HEK293T (cell line): ENCODE measurements at places on chromosomes 3 and 15.

DNA sequence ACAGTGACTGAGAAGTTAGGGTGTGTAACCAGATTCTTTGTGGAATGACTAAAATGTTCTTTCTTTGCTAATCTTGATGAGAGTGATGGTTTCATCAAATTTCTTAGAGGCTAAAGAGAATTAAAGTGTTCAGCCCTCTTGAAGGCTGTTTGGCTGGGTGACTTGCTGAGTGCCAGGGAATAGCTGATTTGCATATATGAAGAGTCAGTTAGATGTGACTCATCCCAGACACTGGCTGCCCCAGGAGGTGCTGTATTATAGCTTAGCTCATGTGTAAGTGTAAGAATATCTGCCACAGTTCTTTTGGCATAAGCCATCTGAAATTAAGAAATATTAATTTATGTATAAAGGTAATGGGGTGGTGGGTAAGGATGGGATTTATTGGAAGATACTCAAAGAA, 535.1 kb downstream of the NLGN1 start:
- DNase-seq, result no peak

GRCh38 chr15:25554640-25555039, 115.8 kb upstream of the UBE3A start:
- no peak for DNase-seq

DNA sequence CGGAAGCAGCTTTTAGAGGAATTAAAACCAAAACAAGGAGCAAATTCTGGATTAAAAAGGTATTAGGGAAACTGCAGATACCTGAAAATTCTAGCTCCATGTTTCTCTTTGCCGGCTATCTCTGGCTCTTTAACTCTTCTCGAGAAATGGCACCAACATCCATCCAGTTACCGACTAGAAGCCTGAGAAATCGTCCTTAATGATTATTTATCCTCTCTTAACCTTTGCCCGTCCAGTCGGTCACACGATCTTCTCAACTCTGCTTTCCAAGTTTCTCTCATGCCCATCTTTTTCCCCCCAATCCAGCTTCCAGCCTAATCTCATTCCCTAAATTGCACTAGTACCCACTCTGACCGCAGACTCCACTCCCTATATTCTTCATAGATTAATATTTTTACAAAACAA, 596 bp upstream of the SGO1 start:
- no peak for DNase-seq

DNA sequence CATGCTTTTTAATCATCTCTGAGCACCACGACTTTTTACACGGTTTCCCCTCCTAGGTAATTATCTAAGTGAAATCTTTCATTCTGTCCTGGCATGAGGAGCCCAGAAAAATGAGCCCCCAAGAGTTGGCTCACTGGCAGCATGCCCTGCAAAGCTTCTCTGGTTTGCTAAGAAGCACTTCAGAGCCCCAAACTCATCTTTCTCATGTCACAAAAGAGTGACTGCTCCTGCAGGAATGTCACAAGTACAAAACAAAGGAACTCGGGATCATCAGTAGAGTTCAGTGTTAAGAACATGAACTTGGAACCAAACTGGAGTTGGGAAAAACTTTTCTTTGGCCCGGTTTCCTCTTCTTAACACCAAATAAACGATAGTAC, 123.9 kb downstream of the FOXB1 start:
- no peak for DNase-seq

DNA sequence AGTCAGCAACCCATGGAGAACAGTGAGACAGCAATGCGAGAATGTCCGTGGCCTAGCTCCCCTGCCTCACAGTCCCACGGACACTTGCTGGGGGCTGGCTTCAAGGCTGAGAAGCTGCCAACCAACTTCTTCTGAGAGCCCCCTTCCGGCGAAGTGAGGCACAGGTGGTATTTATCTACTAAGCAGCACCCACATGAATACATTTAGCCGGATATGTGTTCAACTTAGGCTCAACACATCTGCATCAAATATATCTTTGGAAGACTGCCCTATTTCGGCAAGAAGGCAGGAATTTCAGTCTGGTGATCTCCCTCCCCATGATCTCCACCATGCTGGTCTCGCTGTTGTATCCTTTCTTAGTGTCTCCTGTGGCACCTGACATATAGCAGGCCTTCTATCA, 340.9 kb upstream of the NR2E3 start:
- DNase-seq, result no peak

- no peak for DNase-seq
These were observed 87.4 kb downstream of the ZIC4 start for GRCh38 chr3:147318900-147319299.

GRCh38 chr3:14404186-14404585, 1.8 kb downstream of the SLC6A6 start:
- no peak for DNase-seq

DNA sequence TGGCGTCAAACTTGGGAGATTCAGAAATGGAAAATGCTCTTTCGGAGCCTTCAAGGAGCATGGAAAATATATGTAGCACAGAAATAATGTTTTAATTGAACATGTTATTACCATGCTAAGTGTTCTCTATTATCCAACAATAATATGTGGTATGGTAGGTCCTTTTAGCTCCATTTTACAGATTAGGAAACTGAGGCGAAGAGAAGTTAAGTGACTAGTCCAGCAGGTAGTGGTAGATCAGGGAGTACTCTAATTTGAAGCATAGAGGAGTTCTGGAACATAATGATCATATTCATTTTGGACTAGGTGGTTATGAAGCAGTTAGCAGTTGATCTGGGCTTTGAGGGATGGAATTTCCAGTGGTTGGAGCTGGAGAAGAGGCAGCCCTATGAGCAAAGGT, 1.1 kb downstream of the CMC1 start:
- no peak for DNase-seq

GRCh38 chr3:18787441-18787840, 360.9 kb upstream of the KCNH8 start:
- no peak for DNase-seq

DNA sequence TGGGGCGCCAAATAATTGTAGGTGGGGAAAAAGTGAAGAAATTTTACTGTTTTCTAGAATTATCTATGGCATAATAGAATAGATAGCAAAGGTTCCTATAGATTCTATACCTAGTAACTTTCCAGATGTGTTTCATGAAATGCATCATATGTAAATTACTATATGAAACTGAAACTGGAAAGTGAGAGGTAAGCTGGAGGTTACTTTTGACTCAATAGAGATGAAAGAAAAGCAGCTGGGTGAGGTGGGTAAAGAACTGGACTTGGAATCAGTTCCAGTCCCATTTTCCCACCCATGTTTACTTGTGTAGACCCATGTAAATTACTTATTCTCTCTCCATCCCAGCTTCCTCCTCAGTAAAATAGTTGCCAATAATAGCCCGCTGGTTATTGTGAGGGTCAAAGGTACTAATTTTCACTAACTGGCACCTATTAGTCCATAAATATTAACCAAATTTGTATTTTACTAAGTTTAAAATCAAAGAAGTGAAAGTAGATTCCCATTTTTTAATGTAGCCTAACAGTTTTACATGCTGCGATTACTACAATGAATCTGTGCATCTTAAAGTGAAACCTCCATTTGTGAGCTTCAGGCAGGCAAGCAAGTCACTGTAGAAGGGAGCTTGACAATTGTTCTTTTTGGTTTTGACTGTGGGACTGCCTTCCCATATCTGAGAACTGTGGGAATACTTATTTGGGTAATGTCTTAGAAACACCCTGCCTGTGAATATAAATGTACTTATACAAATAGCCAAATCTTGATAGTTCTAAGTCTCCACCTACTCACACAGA, 312.1 kb downstream of the SLC9A9 start:
- DNase-seq, result no peak

GRCh38 chr3:132570016-132570415, 27.1 kb upstream of the ACKR4 start:
- DNase-seq, result no peak

DNA sequence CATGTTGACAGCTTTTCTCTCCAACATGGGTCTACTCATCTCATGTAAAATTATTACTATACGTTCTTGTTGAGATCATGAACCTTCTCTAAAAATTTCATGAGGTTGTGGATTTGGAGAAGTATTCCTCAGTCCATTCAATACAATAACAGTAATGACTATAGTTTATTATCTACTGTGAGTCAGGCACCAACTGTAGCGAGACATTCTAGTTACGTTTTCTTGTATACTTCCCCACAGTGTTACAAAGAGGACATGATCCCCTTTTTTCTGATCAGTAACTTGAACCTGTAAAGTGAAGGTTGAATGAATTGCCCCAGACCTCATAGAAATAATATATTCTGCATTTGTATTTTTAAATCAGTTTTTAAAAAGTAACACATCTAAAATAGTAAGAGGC, 76.4 kb downstream of the AKAP13 start:
- DNase-seq, result no peak

DNA sequence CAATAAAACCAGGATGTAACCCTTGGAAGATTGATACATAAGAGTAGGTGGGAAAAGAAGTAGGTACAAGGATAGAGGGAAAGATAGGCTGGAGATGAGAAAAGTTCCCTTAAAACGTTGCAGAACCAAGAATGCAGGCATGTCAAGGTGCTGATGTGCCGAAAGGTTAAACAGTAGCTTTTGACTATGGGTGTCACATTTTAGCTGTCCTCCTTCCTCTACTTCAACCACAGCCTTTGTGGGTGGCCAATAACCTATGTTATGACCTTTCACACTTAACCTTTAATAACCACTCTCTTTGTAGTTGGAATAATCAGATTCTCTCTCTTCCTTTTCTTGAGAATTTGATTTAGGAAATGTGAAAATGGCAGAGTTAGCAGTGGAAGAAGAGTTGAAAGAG, 184.5 kb upstream of the GAP43 start:
- no peak for DNase-seq
